GM12891 (cell line): ENCODE measurements at places on chromosomes 1 and 21.

DNA sequence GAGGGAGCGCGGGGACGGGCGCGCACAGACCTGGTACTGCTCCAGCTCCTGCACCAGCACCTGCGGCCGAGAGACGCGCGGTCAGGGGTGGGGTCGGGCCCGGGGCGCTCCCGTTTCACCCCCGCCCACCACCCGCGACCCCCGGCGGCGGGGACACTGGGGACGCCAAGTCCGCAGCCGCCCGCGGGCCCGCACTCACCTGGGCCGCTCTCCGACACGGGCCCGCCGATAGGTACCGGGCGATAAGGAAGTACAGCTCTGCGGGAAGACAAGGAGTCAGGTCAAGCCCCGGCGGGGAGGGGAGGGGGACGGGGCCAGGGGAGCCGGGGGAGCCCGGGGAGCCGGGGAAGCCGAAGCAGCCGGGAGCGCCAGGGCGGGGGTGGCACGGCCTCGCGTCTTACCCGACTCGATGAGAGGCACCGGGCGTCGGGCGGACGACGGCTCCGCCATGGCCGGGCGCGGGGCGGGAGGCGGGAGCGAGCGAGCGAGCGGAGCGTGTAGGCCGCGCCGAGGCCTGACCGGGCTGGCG, 326 bp downstream of the BRWD1 start:
- DNase-seq = peak; percentile 15

DNA sequence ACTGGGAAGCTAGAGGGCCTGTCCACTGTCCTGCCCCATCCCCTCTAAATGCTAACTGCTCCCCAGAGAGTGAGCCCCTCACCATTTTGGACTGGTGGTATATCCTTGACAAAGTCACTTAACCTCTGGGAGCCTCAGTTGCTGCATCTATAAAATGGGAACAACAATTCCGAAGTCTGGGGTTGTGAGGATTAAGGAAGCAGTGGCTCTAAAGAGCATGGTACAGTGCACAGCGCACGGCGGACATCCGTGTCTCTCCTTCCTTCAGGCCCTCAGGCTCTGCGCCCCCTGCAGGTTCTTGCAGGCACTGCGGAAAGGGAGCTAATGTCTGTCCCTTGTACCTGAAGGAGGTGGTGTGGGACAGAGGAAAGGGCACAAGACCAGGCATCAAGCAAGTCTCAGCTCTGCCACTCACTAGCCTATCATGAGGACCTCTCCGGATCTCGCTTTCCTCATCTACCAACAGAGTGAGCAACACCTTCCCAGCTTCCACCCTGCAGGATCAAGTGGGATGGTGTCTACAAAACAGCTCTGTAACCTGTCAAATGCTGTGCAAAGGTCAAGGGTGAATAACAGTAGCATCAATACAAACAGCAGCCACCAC, 20.1 kb downstream of the ECE1 start:
- DNase-seq = peak; percentile 85

GRCh38 chr1:230278871-230279582, 147.1 kb downstream of the PGBD5 start:
- no peak for DNase-seq

DNA sequence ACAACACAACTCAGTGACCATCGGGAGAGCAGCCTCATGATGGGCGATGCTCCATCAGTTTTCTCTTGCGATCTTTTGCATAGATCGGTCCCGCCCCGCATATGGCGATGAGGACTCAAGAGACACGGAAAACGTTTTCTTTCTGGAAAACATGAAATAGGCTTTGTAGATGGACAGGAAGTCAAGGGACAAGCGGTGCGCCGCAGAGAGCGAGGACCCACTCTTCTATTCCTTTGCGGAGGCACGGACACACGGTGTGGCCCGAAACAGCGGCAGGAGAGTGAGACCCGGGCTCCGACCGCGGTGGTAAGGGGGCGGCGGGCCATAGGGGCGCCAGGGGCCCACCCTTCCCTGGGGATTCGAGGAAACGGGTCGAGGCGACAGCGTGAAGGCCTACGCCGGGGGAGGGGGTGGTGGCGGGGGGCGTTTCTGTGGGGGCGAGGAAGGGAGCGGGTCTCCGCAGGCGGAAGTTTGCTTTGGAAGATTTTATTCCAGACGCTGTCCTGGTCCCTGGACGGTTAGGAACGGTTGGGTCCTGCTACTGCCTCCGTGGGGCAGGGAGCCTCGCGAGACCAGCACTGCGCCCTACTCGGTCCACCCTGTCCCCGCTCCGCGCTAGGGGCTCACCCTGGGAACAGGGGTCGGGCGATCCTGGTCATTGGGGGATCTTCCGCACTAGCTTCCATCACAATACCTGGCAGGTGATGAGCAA, 796 bp upstream of the TDRKH start:
- DNase-seq = no peak

DNA sequence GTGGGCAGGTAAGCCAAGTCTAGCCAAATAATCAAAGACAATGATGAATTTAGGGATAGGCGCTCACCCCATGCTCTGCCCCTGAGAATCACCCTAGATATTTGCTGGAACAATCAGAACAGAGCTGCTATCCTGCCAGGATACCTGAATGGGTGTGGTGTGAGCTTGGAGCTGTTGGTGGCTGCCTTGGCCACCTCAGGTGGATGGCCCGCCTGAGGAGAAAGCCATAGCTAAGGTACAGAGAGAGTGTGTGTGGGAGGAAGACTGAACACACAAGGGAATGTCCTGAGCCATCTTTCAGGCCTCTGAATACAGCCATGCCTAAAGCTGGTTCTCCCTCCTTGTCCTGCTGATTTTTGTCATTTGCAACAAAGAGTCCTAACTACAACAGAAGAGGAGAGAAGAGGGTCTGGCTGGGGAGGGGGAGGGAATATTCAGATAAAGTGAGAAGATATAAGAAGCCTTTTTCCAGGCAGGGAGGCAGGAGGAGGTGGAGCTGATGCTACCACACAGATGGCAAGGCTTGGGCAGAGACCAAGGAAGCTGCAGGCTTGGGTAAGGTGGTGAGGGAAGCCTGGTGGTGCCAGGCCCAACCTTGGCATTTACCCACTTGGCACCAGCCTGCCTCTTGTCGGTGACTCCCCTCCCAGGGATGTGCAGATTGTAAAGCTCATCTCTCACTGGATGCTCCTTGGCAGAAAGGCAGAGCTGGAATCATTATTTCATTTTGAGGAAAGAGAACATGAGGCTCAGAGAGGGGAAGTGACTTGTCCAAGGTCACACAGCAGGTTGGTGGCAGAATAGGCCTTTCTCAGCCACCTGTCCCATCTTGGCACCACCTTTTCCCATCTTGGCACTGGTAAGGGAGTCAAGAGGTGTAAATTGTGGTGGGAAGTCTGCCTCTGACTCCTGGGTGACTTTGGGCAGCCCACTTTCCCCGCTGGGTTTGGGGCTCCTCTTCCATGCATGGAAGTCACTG, 49.7 kb downstream of the NKAIN1 start:
- no peak for DNase-seq

GRCh38 chr1:199009447-199009846, 370.6 kb downstream of the PTPRC start:
- no peak for DNase-seq

DNA sequence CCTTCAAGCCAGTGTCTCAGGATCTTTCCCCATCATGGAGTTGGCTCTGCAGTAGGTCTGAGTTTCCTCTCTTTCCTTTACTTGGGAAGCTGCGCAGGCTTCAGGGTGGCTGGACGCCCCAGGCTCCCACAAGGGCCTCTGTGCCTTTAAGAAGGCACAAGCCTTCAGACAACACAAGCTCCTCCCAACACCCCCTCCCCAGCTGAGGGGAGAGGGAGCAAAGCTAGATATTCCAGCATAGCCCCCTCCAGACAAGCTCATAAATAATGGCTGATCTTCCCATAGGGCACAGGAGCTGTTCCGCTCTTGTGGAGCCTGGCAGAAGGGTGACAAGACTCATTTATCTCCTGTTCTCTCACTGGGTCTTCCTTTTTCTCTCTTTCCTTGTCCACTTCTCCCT, 27.9 kb upstream of the ATP2B4 start:
- no peak for DNase-seq

GRCh38 chr1:108878678-108879077, 1.9 kb downstream of the GPSM2 start:
- no peak for DNase-seq

DNA sequence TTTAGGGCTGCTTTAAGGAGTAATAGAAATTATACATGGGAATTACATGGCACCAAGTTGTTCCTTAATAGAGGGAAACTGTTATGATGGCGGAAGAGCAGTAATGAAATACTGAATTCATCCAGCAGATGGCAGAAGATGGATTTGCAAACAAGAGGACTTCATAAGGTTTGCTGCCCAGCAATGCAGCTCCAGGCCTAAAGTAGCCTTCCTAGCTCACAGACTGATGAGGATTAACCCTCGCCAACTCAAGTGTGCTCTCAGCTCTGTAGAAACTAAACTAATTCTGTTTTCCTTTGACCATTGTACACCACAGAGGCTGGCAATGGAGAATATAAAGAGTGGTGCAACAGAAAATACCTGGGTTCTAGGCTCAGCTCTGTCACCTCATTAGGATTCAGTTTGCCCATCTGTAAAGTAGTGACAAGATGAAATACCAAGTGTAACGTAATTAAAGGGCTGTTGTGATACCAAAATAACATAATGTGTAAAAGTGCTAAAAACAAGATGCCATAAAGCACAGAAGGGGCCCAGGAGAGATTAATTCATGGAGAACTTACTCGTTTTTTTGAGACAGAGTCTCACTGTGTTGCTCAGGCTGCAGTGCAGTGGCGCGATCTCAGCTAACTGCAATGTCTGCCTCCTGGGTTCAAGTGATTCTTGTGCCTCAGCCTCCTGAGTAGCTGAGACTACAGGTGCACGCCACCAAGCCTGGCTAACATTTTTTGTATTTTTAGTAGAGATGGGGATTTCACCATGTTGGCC, 102.4 kb upstream of the SERBP1 start:
- DNase-seq = peak; percentile 35

- DNase-seq = no peak
These were observed 43.3 kb downstream of the IL23R start for GRCh38 chr1:67209521-67209920.

DNA sequence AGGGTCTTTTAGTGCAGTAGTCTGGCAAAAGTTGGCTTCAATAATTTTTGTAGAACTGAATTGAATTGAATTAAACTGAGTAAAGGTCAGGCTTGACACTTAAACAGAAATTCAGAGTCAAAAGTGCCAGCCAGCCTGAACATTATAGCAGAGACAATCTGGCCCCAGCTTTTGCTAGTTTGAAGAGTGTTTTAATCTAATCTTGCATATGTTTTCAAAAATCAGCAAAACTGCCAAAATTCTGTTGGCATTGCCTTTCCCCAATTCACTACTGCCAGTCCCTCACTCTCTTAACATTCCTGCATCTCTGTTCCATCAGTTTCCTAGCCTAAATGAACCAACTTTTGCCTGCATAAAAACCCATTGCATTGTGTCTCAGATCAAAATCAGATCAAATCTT, 403.8 kb downstream of the NUF2 start:
- DNase-seq = no peak

DNA sequence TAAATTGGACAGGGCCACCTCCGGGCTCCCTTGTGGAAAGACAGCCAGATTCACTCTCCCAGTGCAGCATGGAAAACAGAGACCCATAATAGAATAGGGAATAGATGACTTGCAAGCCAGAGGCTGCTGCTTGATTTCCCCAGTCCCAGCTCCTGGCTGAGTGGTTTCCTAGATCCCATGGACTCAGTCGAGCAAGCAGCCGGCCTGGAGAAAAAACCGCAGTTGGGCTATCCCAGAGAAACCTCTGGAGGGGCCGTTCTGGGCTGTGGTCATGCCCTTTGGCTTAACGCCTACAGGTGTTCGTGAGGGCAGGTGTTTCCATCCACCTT, 61.7 kb downstream of the ELK4 start:
- DNase-seq = no peak

DNA sequence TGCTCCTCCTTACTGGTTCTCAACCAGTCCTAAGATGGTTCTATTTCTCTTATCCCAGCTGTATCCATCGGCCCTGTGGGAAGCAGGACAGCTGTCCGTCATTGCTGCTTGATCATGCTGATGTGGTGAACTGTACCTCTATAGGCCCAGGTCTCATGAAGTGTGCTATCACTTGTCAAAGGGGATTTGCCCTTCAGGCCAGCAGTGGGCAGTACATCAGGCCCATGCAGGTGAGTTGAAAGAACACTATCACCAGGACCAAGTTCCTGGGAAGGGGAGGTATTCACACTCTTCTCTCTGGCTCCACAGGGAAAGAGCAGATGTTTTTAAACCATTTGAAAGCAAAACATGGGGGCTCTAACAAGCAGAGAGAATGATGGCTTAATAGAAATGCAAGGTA, 302.6 kb downstream of the PAPPA2 start:
- no peak for DNase-seq

DNA sequence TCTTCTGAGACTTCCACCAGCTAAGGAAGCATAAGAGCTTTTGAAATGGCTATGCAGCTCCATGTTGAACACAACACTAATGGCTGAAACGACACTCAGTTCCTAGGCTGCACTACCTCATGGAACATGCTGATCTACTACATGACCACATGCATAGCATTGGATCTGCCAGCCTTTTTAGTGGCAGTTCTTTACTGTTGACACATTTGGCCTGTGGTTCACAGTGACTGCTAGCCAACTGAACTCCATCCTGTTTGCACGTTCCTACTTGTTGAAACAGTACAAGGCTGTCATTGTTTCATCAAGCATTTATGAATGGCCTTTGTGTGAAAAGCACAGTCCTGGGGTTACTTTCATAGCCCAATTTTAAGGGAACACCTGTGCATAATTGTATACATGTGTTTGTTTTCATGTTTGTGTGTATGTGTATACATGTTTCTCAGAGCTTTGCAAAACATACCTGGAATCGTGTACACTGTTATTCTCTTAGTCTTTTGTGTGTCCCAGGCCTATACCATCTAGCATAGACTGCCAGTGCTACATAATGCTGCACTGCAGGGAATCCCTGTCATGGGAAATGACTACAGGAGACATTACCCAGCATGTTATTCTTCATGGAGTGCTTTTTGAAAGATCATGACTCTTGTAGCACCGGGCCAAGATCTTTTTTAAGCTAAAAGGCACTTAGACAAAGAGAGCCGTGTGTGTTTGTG, 179.6 kb upstream of the ESRRG start:
- DNase-seq = no peak

DNA sequence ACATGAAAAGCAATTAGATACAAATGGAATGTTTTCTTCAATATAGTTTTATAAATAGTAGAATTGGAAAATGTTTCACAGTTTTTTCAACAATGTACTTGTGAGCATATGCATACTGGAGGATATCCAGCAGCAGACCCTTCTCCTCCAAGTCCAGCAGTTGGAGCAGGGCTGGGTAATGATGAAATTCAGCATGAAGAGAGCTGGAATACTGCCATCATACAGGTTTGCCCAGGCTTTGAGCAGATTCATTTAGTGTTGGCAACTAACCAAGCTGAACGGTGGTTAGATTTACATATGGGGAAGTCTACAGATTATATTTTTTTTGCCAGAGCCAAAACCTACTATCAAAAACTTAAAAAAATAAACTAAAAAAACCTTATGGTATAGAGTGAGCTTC, 38.3 kb downstream of the WDR3 start:
- DNase-seq = no peak

- no peak for DNase-seq
These were observed 18.5 kb upstream of the MTARC1 start for GRCh38 chr1:220768126-220768601.

- DNase-seq = no peak
These were observed 56.5 kb downstream of the CAMSAP2 start for GRCh38 chr1:200795156-200795555.

- DNase-seq = no peak
These were observed 35.4 kb downstream of the ENAH start for GRCh38 chr1:225617479-225617878.
